Activated CD4-positive, alpha-beta T cell treated with anti-CD3 and anti-CD28 coated beads, Interleukin-2, Interleukin-6, amounts not matched to agents 100 ng/mL and 50 ng/mL, durations not matched to agents 16 hours and 8 hours (primary cell): ENCODE measurements at places on chromosomes 2 and 18.

- no peak for DNase-seq
These were observed 586.4 kb upstream of the CNTNAP5 start for GRCh38 chr2:123438675-123439074.

DNA sequence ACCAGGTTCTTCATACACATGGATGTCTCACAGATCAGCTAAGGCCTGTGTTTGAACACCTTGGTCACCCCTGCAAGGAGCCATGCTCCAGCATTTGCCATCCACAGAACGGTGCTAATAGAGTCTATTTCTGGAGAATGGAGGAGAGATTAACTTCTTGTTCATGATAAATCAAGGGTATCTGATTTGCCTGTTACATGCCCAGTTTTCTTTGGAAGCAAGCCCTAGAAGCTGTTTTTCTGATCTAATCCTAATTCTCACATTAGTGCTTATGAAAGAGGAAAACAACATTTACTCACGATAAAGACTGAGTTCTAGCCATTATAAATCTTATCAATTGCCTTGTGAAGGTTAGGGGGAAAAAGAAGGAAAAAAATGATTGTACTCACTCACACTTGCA, 119.6 kb upstream of the DTNA start:
- DNase-seq = no peak

- no peak for DNase-seq
These were observed 3.4 kb downstream of the DUSP19 start for GRCh38 chr2:183081911-183082310.

GRCh38 chr18:54776282-54776977, 51.8 kb upstream of the RAB27B start:
- peak; percentile 75 for DNase-seq

DNA sequence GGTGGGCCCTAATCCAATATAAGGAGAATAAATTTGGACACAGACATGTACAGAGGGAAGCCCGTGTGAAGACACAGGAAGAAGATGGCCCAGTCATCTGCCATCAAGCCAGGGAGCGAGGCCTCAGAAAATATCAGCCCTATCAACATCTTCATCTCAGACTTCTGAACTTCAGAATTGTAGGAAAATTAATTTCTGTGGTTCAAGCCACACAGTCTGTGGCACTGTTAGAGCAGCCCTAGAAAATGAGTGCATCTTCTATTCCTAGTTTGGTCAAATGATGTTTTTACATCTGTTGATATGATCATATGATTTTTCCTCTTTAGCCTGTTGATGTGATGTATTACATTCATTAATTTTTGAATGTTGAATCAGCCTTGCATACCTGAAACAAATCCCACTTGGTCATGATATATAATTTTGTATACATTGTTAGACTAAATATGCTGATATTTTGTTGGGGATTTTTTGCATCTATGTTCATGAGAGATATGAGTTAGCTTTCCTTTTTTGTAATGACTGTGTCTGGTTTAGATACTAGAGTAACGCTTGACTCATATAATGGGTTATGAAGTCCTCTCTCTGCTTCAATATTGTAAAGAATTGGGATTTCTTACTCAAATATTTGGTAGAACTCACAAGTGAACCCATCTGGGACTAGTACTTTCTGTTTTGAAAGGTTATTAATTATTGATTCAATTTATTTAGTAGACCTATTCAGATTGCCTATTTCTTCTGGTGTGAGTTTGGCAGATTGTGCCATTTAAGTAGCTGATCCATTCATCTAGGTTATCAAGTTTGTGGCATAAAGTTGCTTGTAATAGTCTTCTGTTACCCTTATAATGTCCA, 451.4 kb downstream of the EIPR1 start:
- DNase-seq = peak; percentile 12

- DNase-seq = peak; percentile 49
These were observed 8.9 kb upstream of the REL start for GRCh38 chr2:60872510-60872928.

DNA sequence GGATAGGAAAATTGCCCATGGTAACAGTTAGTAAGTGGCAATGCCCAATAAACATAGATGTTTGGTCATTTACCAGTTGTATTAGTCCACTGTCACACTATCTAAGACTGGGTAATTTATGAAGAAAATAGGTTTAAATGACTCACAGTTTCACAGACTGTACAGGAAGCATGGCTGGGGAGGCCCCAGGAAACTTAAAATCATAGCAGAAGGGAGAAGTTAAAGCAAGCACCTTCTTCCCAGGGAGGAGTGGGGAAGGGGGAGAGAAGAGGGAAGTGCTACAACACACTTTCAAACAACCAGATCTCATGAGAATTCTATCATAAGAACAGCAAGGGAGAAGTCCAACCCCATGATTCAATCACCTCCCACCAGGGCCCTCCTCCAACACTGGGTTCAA, 23.4 kb downstream of the NR4A2 start:
- no peak for DNase-seq

DNA sequence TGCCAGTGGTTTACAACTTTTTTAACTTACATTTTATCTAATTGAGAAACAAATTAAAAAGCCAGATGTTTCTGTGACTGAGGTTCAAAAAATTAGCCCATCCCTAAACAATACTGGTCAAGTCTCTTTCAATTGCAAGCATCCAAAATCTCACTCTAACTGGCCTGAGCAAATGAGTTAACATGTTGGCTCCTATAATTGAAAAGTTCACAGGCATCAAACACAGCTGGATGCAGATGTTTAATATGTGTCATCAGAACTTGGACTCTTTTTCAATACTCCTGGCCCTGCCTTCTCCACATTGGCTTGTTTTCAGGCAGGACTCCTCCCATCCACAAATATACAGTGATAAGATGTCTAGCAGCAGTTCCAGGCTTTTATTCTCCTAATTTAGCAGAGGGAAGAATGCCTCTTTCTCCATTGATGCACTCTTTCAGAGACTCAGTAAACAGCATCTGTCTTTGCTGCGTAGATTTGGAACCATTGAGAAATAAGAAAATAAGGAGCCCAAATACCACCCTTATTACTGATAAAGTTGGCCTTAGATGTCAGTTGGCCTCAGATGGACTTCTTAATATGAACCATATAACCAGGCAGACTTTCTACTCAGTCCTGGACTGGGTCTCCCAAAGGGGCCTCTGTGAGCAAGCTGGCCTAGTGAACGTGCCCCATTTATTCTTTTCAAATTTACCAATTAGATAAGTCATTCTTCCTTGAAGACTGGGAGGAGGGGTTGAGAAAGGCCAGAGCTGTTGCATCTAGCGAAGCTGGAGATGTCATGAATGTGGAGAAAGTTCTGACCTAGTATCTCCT, 30.4 kb upstream of the FN1 start:
- no peak for DNase-seq

- no peak for DNase-seq
These were observed 81.5 kb upstream of the PGAP1 start for GRCh38 chr2:197007716-197008628.

GRCh38 chr2:172599947-172600346, 44.1 kb downstream of the PDK1 start:
- no peak for DNase-seq

GRCh38 chr2:104844807-104845551, 8.9 kb upstream of the POU3F3 start:
- DNase-seq = no peak

- peak; percentile 8 for DNase-seq
These were observed 155.3 kb downstream of the PRKCE start for GRCh38 chr2:45806563-45807358.

DNA sequence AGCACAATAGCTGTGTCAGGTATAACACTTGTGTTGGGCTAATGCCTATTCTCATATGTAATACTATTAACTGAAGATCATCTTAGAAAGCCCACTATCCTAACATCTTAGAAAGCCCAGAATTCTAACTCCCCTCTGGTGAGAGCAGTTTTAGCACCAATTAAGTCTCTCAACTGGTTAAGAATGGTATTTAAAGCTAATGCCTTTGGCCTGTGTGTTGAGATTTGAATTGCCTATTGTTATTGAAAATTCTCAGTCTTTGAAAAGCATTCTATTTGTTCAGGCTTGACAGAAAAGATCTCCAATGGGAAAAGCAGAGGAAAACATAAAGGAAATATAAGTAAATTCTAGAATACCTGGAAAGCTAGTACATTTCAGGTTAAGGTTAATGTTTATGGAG, 352.5 kb downstream of the ARHGAP15 start:
- no peak for DNase-seq

- DNase-seq = no peak
These were observed 54.9 kb upstream of the HS6ST1 start for GRCh38 chr2:128373451-128374000.

- DNase-seq = no peak
These were observed 48.2 kb upstream of the SH3RF3 start for GRCh38 chr2:109080757-109081156.

GRCh38 chr2:181348107-181348837, 108.9 kb upstream of the ITGA4 start:
- DNase-seq = no peak

- no peak for DNase-seq
These were observed 5.1 kb downstream of the NFATC1 start for GRCh38 chr18:79400591-79401381.

DNA sequence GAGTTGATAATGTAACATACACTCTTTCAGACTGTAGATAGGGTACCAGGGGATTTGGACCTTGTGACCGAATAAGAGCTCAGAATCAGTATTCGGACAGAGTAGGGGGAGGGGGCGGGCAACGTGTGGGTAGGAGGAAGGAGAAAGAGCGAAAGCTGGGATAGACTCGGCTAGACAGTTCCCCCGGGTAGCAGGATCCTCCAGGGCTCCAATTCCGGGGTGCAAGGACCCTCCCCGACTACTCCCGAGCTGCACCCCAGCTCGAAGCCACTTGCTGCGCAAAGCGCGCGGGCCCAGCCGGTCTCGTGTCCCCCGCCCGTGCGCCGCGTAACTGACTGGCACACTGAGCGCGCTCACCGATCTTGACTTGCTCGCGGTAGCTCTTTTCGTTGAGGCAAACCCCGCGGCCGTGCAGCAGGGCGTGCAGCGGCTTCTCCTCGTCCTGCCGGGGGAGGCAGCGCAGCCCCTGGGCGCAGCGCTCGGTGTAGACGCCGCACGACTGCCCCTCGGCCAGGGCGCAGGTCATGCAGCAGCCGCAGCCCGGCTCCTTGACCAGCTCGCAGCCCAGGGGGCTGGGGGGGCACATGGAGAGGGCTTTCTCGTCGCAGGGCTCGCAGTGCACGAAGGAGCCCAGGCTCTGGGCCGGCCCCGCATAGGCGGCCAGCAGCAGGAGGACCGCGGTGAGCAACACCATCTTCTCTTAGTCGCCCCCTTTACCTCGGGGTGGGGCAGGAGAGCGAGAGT, 1.1 kb downstream of the IGFBP5 start:
- peak; percentile 33 for DNase-seq

- no peak for DNase-seq
These were observed 93.3 kb downstream of the HNRNPLL start for GRCh38 chr2:38509314-38509946.
